ENCODE measurements at places on chromosomes 3 and 15. TPM values are rescaled to one million over a fixed set of nuclear protein-coding genes. Genes with fewer than 3 reads are reported as not detected.

The GOLGA6D gene
- not detected for total RNA-seq

The DLL4 gene
- total RNA-seq: 75.8 TPM

The BFSP2 gene
- total RNA-seq: not detected

The MAGEL2 gene
- not detected for total RNA-seq

The IGF1R gene
- 50.9 TPM for total RNA-seq

The SLC6A11 gene
- not detected for total RNA-seq

The SAXO2 gene
- 0.67 TPM for total RNA-seq

The ECE2 gene
- not detected for total RNA-seq

The TMEM42 gene
- total RNA-seq: 10.6 TPM

The DOCK3 gene
- 0.16 TPM for total RNA-seq

The PCYT1A gene
- 65.5 TPM for total RNA-seq

The FBXL2 gene
- 26.9 TPM for total RNA-seq

The TIMP4 gene
- 0.40 TPM for total RNA-seq

The ZNF619 gene
- total RNA-seq: 7.2 TPM

The PLS1 gene
- total RNA-seq: 2.9 TPM

The PXK gene
- total RNA-seq: 11.1 TPM

The TMOD2 gene
- 2.7 TPM for total RNA-seq

The KCNAB1 gene
- 11.7 TPM for total RNA-seq

The GP5 gene
- not detected for total RNA-seq

The SAMMSON gene
- total RNA-seq: not detected

The APH1B gene
- 28.8 TPM for total RNA-seq

The LEO1 gene
- total RNA-seq: 22.6 TPM

The FEZF2 gene
- not detected for total RNA-seq

The SNURF gene
- total RNA-seq: 9.4 TPM

The CRTAP gene
- total RNA-seq: 204 TPM

The GABRB3 gene
- total RNA-seq: not detected

The IL17RB gene
- not detected for total RNA-seq

The CD96 gene
- total RNA-seq: not detected

The ARGFX gene
- total RNA-seq: not detected

The TUSC7 gene
- total RNA-seq: not detected

The GOLGA8O gene
- total RNA-seq: 2.1 TPM

The MAP3K13 gene
- 20.2 TPM for total RNA-seq

The ACSBG1 gene
- not detected for total RNA-seq

The ASB14 gene
- not detected for total RNA-seq

The ADGRG7 gene
- total RNA-seq: not detected

The OCA2 gene
- total RNA-seq: not detected
